ENCODE measurements at places on chromosomes 5 and 9.

GRCh38 chr5:54329731-54330709 is 19.6 kb upstream of the ARL15 start:
- no peak for DNase-seq

DNA sequence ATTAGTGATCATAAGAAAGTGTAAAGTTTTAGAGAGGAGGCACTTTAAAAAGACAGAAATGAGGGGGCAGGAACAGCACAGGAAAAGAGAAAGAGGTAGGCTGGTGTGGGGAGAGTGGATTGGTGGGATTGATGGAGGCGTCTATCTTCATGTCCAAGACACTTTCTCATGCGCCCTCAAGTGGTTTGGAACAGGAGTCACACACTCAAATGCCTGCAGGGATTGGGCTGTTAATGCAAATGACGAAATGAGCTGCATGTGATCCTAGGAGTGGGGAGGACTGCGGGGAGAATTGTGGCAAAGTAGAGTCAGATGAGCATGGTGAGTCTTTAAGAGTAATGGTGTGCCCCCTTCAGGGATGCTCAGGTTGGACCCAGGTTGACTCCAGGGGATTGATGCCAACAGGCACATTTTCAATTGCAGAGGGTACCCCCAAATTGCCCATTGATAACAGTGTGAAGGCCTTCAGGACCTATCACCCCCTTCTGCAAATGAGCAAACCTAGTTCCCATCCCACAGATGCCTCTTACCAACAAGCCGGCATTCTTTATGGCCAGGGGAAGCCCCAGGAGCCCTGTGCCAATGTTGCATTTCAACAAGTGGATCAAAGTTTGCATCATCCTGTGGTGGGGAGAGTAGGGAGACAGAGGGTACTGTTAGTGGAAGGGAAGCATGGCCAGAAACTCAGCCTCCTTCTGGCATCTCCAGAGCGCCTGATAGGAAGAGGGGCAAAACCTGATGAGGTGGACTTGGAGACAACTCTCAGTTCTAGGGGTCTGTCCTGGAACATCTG is 5.3 kb downstream of the SLC36A3 start:
- no peak for DNase-seq

- no peak for DNase-seq
Measured at GRCh38 chr5:58276431-58276830, 183.5 kb downstream of the PLK2 start.

DNA sequence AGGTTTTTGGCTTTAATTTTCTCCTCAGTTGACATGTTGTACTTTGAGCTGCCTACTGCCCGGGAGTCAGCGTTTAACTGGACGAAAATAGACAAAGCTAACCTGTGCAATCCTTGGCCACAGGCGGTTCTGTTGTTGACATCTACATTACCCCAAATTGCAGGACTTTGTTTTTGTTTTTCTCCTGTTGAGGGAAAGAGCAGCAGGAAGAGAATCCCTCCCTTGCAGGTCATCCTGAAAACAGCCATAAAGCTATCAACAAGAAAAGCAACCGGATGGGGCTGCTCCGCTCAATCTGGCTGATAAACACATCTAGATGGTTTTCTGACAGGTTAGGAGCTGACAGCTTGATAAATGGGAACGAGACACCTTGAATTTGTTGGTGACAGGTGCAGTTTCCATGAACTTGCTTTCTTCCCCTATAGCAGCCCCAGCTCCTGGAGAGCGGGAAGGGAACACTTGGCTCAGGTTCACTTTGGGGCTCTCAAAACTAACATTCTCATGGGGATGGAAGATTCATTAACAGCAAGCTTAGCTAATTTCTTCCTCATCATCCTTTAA is 331.5 kb downstream of the SLIT3 start:
- no peak for DNase-seq

DNA sequence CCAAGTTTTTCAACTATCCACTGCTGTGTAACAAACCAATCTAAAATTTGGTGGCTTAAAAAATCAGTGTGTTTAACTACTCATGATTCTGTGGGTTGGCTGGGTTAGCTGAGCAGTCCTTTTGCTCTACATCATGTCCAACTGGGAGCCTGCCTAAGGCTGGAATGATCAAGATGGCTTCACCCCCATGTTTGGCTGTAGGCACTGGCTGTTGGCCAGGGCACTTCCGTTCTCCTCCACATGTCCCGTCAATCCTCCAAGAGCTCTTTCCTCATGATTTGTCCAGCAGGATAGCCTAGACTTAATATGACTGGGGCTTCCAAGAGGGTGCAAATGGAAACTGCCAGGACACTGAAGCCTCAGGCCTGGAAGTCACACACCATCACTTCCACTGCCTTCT is 17.0 kb upstream of the TSSK1B start:
- DNase-seq = no peak

DNA sequence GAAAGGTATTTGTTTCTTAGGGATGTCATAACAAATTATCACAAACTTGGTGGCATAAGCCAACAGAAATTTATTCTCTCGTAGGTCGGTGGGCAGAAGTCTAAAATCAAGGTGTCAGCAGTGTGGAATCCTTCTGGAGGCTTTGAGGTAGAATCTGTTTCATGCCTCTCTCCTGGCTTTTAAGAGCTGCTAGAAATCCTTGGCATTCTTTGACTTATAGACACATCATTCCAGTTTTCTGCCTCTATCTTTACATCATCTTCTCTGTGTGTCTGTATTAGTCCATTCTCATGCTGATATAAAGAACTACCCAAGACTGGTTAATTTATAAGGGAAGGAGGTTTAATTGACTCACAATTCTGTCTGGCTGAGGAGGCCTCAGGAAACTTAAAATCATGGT is 488.1 kb upstream of the PAPPA start:
- DNase-seq = no peak

DNA sequence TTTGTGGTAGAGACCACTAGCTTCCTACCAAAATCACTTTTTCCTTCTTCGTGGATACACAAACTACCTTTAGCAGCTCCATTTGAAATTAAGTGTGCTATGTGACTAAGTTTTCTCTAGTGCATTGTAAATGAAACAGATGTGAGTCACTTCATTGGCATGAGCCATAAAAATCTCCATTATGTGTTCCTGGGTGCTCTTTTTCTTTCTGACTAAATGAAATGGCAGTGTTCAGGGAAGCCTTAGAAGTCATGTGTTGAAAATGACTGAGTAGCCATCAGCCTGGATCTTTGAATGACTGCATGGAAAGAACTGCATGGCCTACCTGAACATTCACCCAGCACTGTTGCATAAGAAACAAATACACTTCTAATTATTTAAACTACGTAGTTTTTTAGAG is 107.9 kb downstream of the NDUFAF2 start:
- no peak for DNase-seq

All from esophagus squamous epithelium (tissue), 5 donors.